Caco-2 (cell line): ENCODE measurements at places on chromosomes 11 and 22.

GRCh38 chr11:112298535-112298934 lies 37.9 kb upstream of the PLET1 start:
- no peak for DNase-seq
- peaks cover 7% of the 10 kb centered on the region for H3K4me1 ChIP-seq
- no peaks in the 10 kb centered on the region for H3K27me3 ChIP-seq
- no peak overlapping the region for H3K27ac ChIP-seq
- no peaks in the 10 kb centered on the region for H3K36me3 ChIP-seq
- H3K4me3 ChIP-seq, result no peak overlapping the region

- no peak overlapping the region for H3K4me3 ChIP-seq
- no peaks in the 10 kb centered on the region for H3K4me1 ChIP-seq
- no peak for DNase-seq
- H3K36me3 ChIP-seq, result no peaks in the 10 kb centered on the region
Observed at GRCh38 chr11:15618583-15619032, 503.9 kb downstream of the INSC start.

DNA sequence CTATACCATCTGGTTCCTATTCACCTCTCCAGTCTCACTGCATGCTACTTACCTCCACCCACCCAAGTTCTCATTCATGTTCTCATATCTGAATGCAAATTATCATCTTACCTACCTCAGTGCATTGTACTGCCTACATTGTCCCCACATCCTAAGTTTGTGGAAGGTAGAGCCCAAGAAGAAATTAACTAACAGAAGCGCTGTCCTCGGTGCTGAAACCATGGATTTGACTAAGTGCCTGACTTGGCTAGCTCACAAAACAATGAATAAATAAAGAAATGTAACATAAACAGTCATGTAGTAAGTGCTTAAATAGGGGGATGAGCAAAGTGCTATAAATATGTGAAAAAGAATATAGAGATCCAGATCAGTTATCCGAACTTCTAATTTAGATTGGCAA lies 63.2 kb downstream of the GRIA4 start:
- H3K4me1 ChIP-seq, result no peaks in the 10 kb centered on the region
- H3K27me3 ChIP-seq, result no peaks in the 10 kb centered on the region
- H3K4me3 ChIP-seq, result no peak overlapping the region
- peak; percentile 60 for DNase-seq

DNA sequence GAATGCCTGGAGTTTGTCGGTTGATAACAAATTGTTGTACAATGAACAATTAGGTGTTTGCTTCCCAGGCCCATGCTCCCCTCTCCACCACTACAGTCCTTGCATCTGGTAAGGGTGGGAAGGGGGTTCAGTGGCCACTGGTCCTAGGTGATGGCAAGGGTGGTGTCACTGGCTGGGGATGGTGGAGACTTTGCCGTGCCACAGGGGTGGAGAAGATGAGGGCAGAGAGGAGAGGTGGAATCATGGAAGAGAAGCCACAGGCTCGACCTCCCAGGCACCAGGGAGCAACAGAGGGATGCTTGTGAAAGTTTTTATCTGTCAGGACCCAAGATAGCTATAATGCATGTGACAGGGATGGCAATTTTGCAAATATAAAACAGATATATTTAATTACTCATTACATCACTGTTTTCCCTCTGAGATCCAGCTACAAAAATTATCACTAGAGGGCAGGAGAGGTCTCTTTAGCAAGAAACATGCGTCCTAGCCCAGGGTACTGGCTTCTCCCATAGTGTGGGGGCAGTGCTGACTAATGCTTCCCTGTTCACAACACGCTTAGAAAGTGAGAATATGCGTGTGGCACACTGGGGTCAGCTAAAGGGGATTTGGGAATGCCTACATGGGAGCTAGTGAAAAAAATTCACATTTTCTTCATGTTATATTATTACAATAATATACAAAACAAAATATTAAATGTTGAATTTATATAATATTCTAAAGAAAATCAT lies 49.0 kb upstream of the AMPD3 start:
- H3K4me1 ChIP-seq, result peaks cover 14% of the 10 kb centered on the region
- peak overlapping the region; percentile 74 for H3K27ac ChIP-seq
- H3K36me3 ChIP-seq, result no peaks in the 10 kb centered on the region
- no peak overlapping the region for H3K4me3 ChIP-seq
- DNase-seq, result peak; percentile 80

DNA sequence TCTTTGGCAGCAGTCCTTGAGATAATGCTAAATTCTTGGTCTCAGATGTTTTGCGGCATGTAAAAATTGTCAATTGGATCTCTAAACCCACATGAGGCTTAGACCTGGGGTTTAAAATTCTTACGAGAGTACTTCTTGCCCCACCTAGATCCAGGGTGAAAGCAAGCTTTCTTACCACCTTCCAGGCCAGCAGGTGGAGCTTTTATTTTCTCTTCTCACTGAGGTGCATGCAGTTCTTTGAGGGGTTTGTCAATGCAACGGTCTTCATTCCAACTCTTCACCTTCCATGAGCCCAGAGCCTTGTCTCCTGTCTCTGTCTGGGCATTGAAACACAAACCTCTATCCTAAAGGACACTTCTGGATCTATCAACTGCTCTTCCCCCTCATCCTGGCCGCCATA lies 154.1 kb downstream of the MYO18B start:
- DNase-seq, result no peak
- no peak overlapping the region for H3K4me3 ChIP-seq
- H3K36me3 ChIP-seq, result no peaks in the 10 kb centered on the region
